NCI-H446 treated with DMSO at 0.1 percent for 48 hours (cell line): ENCODE measurements at places on chromosomes 5 and 9.
A peak's percentile ranks its signal among the peaks of the same experiment; 100 is the strongest.

GRCh38 chr5:138038826-138039225 lies 5.9 kb upstream of the FAM13B start:
- DNase-seq = no peak

DNA sequence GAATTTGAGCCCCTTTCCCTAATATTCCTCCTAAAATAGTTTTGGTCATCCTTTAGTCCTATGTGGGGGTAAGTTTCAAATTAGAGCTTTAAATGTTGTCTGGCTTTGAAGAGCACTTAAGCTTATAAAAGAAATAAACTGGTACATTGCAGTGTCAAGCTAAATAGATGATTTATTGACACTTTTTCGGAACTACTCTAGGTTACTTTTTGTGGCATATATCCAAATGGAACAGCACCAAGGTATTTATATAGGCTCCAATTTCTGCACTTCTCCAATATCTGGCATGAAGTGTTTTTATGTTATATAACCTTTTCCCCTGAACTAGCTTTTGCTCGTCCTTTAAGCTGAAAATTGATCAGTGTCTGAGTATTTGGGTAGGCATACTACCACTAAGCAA lies 402.5 kb downstream of the NFIB start:
- DNase-seq = peak; percentile 76

- DNase-seq = no peak
Measured at GRCh38 chr5:32471784-32472183, 27.2 kb upstream of the ZFR start.

DNA sequence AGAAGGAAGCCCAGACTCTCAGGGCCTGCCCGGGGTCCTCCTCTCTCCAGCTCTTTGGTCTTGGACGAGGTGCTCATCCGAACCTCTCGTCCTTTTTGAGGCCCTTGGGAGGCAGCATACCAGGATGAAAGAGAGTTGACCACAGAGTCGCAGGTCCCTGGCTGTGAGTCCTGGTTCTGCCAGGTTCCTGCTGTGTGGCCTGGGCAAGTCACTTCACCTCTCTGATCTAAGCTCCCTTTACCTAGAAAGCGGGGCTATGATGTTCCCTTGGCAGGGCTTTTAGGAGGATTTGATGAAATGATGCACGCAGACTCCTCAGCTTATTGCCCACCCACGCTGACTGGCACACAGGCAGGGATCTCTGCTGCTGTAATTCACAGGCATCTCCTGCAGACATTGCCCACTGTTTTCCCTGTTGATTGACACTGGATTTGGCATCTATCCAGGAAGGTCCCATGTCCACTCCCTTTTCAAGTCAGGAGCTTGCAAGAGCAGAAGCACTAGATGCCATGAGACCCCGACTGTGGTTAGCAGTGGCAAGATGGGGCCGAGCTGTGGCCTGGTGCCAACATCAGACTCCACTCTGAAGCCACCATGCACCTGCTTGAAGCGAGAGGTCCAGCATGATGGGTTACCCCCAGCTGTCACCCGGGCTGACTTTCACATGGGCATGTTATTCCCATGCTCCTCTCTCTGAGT lies 71.5 kb downstream of the MACROH2A1 start:
- DNase-seq = no peak

GRCh38 chr5:96033116-96033515 lies 71.5 kb upstream of the ELL2 start:
- no peak for DNase-seq
